RCC 7860 (cell line): ENCODE measurements at places on chromosomes 12 and 14.

GRCh38 chr14:84792722-84793410 lies 737.1 kb upstream of the FLRT2 start:
- no peak for DNase-seq

DNA sequence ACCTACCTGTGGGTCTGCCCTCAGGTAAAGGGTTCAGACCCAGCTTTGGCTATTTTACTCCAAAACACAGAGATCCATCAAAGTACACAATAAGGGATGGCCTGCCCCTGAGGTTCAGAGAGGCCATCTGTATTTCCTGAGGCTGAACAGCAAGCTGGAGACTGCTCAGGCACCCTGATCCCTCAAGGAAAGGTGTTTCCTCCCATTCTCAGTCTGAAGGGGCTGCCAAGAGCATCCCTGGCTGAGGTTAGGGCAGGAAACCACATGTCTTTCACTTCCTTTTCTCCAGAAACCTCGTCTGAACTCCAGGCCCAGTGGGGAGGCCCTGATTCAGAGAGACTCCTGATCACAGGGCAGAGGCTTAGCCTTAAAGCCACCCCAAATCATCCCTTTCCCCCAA lies 1.5 kb downstream of the RILPL1 start:
- DNase-seq: no peak

- peak; percentile 62 for DNase-seq
Observed at GRCh38 chr12:31620311-31620710, 29.4 kb upstream of the DENND5B start.

- no peak for DNase-seq
Observed at GRCh38 chr14:65847075-65847847, 434.7 kb downstream of the FUT8 start.

DNA sequence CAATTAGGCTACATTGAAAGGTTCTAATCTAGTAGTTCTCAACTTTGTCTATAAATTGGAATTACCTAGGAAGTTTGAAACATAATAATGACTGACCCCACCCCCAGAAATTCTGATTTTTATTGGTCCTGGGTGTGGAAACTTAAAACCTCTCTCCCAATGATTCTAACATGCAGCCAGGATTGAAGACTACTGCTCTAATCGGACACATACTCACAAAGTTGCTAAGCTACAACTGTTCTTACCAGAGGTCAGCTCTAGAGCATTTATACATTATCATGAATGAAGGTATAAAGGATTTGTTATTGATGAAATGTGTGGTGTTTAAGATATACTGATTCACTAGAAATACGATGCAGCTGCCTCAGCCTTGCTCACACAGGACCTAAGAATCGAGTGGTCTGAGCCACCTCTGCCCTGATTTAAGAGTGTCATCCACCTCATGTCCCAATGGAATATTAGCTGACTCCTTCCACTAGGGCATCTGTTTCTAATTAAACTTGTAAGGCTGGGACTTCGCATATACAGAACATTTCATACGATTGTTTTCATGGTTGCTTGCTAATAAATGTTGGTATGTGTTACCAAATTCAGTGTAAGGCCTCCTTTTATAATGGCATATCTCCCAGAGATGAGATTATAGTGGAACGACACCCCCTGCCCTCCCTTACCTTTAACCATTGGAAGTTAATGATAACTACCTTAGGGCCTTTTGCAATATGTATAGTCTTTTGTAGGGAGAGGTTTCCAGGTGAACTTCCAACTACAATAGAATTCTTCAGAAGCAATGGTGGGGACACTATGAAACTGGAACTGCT lies 410.8 kb upstream of the PDE3A start:
- no peak for DNase-seq

- no peak for DNase-seq
Observed at GRCh38 chr14:90639641-90640040, 176.6 kb downstream of the TTC7B start.

DNA sequence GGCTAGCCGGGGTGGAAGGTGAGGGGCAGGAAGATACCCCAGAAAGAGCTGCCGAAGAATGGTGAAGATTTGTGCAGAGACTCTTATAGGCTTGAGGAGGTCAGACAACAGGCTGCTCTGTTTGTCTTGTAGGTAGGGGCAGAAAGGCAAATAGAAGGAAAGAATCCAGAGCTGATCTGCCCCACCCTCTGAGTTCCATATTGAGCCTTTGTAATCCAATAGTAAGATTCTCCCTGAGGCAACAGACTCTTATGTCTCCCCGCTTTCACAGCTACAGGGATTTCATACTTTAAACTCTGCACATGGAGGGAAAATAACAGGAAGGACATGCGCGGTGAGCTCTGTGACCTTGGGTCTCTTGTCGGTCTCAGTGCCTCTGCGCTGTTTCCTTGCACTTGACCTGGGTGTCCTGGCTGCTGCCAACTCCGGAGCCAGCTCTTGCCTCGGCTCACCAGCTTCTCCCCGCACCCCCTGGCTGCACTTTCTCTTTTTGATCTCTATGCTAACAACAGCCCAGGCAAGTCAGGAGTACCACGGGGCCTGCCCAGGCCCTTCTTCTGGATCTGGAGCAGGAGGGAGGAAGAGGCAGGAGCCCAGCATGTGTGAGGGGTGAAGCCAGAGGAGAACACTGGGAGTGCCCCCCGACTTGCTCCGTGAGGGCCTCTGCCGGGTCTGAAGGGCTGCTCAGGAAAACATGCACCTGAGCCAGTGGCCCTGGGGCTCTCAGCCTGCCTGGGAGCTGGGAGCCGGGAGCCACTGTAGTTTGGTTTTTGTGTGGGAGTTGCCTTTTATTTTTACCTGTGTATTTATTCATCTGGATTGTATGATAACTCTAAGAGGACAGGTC lies 75.8 kb downstream of the PPP1R36 start:
- DNase-seq: no peak

DNA sequence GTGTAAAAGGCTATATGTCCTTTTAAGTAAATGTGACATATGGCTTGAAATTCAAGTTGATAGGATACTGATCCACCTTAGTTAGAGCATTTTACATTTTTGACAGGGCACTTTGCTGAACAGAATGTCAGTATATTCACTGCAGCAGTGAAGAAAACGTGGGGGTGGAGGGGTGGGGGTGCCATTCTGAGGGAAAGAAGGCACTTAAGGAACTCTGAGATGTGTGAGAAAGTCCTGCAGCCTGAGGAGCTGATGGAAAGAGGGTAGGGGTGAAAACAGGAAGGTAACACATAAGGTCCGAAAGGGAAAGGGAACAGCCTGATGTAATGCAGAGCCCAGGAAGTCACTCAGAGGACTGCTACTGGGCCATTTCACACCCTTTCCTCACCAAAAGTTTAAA lies 265.5 kb upstream of the GRIP1 start:
- no peak for DNase-seq

DNA sequence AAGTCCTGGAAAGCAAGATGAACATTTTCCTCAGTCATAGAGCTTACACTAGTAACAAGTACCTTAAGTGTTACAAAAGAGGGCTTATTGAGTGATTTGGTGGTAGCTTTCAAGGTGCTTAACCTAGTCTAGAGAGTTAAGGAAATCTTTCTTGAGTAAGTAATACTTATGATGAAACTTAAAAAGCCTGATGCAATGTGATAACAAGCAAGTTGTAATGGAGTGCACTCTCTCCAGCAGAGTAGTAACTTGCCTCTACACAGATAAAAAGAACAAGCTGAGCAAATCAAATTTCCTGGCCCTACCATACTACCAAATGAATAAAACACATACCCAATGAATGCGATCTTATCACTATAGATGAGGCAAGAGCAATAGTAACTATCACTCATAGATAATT lies 639.9 kb upstream of the FBXO33 start:
- DNase-seq: no peak

GRCh38 chr12:104412681-104413080 lies 44.1 kb upstream of the CHST11 start:
- no peak for DNase-seq

GRCh38 chr12:13316587-13317246 lies 120.2 kb downstream of the EMP1 start:
- DNase-seq: no peak

DNA sequence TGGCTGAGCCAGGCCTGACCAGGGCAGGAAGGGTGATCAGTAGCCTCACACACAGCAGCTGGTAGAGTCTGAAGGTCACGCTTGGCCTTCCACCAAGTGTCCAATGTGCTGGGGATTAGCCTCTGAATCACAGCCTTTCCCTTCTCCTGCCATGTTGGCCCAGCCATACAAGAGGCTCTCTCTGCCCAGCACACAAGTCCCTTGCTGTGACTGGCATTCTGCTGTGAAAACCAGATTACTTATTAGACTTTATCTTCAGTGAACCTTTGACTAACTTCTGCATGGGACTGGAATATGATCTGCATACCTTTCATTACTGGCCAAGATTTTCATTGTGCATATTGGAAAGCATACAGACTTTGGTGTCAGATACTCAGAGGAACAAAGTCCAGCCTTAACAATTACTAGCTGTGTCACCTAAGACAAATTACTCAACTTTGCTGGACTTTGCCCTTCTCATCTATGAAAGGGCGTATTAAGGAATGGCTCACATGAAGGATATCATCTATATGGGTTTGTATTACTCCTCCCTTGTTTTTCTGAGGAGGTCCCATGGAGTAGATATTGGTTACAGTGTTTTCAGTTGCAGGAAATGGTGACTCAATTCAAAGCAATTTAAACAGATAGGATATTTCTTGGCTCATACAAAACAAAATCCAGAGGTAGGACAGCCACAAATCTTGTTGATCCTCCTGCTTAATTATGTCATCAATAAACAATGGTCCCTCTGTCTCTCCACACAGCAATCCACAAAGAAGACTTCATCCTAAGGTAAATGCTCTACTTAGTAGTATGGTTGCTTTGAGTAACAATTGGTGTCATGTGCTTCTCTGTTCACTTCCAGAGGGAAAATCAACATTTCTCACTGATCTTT lies 99.6 kb downstream of the DYRK2 start:
- peak; percentile 83 for DNase-seq
